CD4-positive, CD25-positive, alpha-beta regulatory T cell (primary cell): ENCODE measurements at places on chromosomes 2 and 18. TPM values are rescaled to one million over a fixed set of nuclear protein-coding genes. Genes with fewer than 3 reads are reported as not detected.

- DNase-seq = no peak
Measured at GRCh38 chr2:23537991-23538390, 153.0 kb downstream of the KLHL29 start.

- DNase-seq = no peak
Measured at GRCh38 chr2:98149333-98149697, 62.3 kb downstream of the VWA3B start.

The TMEM169 gene
- 4.6 TPM for total RNA-seq

DNA sequence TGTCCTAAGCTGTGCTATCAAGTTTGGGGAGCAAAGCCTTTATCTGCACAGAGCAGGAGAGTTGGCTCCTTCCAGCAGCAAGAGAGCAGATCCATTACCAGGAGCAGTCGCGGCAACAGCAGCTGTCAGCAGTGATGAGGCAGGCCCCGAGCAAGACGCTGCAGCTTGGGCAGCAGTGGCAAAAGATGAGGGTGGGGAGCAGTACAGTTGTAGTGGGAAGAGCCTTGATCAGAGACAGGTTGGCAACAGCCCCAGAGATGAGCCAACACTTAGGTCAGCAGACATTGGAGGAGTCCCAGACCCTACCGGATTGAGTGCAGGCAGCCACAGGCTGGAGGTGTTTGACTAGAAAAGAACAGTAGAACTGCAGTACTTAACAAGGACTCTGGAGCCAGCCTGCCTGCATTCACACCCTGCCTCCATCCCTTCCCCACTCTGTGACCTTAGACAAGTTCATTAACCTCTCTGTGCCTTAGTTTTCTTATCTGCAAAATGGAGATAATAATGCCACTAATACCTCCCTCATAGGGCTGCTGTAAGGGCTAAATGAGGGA lies 117.1 kb upstream of the SERTAD2 start:
- DNase-seq = no peak

- no peak for DNase-seq
Measured at GRCh38 chr18:71529703-71530303, 1014.3 kb downstream of the CBLN2 start.

DNA sequence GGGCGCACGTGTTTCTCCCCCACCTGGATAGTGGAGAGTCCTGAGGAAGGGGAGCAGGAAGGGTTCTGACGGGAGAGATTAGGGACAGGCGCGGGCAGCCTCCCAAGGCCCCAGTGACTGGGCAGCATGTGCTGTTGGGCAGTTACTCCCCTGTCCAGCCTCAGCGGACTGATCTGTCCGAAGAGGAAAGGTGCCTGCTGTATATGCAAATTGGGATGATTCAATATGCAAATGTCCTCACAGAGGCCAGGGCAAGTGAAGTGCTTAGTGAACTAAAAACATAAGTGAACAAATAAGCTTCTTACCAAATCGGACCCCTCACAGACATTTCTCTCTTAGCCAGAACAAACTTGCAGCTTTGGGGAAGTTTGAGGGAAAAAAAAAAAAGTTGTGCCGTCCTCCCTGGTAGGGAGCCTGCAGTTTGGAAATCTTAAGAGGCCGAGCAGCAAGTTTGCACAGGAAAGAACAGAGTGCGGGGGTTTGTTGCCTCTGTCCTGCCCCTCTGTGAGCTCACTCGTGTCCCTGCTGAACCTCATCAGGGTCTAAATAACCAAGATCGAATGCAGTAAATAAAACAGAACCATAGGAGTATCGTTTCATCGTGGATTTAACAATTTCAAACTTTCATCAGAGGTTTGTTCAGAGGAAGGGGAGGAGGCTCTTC lies 141.4 kb downstream of the KCTD1 start:
- no peak for DNase-seq

GRCh38 chr2:229409751-229410181 lies 138.7 kb upstream of the PID1 start:
- DNase-seq = no peak

The SERPINB12 gene
- not detected for total RNA-seq
